Neural crest cell (in vitro differentiated cells): ENCODE measurements at places on chromosomes 11 and 22.

DNA sequence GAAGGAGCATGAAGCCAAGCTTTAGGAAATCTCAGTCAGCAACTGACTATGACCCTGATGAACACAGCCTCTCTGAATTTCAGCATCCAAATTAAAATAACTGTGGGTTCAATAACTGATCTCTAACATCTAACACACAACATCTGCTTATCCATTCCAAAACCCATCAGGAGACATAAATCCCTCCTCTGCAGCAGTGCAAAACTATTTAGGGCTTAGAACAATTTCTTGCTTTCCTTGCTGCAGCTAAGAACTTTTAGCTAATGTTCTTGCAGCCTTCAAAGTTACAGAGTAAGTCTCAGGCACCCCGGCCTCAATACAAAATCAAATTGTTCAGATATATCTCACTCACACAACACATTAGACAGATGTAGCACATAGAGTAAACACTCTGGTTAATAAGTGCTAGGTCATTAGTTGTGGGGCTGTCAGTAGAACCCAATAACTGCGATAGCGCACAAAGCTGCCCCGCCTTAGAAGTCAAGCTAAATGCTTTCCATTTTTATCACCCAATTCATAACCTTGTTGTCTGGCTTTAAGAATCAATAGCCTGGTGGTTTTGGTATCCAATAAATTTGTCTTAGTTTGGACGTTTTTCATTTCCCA lies 139.6 kb downstream of the LARGE1 start:
- no peaks in the 10 kb centered on the region for H3K27me3 ChIP-seq
- H3K27ac ChIP-seq: no peak overlapping the region
- peaks cover 20% of the 10 kb centered on the region for H3K4me1 ChIP-seq
- no peak overlapping the region for H3K4me3 ChIP-seq
- no peaks in the 10 kb centered on the region for H3K36me3 ChIP-seq

DNA sequence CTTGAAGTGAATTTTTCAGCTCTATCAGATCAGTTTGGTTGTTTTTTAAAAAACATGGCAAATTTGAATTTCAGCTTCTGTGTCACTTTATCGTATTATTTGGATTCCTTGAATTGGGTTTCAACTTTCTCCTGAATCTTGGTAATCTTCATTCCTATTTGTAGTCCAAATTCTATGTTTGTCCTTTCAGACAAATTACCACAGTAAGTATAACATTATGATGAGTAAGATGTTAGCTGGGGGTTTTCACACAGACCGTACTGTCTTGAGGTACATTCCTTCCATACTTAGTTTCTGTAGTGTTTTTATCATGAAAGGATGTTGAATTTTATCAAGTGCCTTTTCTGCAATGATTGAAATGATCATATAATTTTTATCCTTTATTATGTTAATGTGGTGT lies 28.0 kb downstream of the OR5B17 start:
- no peak overlapping the region for H3K4me3 ChIP-seq
- DNase-seq: no peak
- H3K36me3 ChIP-seq: no peaks in the 10 kb centered on the region
- H3K27ac ChIP-seq: no peak overlapping the region

- H3K27me3 ChIP-seq: no peaks in the 10 kb centered on the region
- H3K27ac ChIP-seq: no peak overlapping the region
- H3K36me3 ChIP-seq: no peaks in the 10 kb centered on the region
- peak; percentile 23 for DNase-seq
- H3K4me3 ChIP-seq: no peak overlapping the region
These were observed 188.9 kb downstream of the ST3GAL4 start for GRCh38 chr11:126544108-126545056.

- DNase-seq: no peak
- no peak overlapping the region for H3K4me3 ChIP-seq
- H3K27me3 ChIP-seq: no peaks in the 10 kb centered on the region
- no peak overlapping the region for H3K27ac ChIP-seq
These were observed 37.8 kb downstream of the SCN3B start for GRCh38 chr11:123616505-123617198.

- H3K27me3 ChIP-seq: peaks cover 1% of the 10 kb centered on the region
- no peaks in the 10 kb centered on the region for H3K36me3 ChIP-seq
- no peak overlapping the region for H3K27ac ChIP-seq
These were observed 39.0 kb upstream of the KCNQ1OT1 start for GRCh38 chr11:2738551-2739431.

- no peak for DNase-seq
- peaks cover 54% of the 10 kb centered on the region for H3K27me3 ChIP-seq
- no peak overlapping the region for H3K27ac ChIP-seq
- peaks cover 40% of the 10 kb centered on the region for H3K4me1 ChIP-seq
These were observed 651 bp upstream of the FAM83F start for GRCh38 chr22:39994041-39994565.

DNA sequence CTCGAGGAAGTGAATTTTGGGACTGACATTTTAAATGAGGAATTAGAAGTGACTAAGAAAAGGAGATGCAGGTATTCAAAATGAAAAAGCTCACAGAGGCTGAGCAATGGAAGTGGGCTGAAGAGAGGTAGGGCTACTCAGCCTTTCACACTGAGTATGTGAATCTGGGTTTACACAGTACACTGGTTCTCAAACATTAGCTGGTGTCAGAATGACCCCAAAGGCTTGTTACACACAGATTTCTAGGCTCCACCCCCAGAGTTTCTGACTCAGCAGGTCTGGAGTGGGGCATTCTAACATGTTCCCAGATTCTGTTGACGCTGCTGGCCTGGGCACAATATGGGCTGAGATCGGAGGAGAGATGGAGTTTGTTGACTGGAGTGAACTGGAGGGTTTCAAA lies 32.8 kb downstream of the CADM1 start:
- H3K27ac ChIP-seq: no peak overlapping the region
- peaks cover 12% of the 10 kb centered on the region for H3K4me1 ChIP-seq
- DNase-seq: no peak
- H3K4me3 ChIP-seq: no peak overlapping the region
- no peaks in the 10 kb centered on the region for H3K36me3 ChIP-seq

DNA sequence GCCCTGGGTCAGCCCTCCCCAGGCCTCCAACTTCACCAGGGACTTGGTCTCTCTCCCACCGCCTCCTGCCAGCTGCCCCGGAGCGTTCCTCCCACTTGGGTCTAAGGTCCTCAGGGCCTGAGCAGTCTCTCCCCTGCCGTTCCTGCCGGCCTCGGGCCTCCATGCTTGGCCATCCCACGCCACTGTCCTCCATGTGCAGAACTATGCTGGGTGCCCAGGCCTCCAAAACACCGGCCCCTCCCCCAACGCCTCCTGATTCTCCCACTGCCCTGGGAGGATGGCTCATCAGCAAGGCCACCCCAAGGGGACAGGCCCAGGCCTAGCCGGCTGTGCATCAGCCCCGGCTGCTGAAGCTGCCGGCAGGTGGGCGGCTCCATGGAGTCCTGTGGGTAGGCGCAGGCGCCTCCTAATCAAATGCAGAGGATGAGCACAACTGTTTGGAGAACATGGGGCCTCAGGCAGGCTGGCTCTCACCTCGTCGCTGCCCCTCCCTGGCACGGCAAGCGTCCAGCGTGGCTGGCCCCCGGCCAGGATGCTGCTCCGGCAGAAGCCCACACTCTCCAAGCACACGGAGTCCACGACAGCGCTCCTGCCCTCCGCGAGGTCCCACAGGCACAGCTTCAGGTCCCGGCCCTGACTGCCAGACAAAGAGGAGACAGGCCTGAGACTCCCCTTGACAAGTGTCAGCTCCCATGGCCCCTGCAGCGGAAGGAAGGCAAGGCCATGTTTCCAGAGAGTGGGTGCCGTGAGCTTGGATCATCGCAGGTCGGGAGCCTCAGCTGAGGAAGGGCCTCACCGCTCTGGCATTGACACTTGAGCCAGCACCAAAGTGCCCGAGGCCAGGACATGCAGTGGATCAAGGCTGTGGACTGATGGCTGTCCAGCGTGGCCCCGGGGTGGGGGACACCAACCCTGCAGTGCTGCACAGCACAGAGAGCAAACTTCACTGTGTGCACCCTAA lies 42.6 kb downstream of the GNB1L start:
- no peak for DNase-seq
- no peak overlapping the region for H3K4me3 ChIP-seq
- H3K27ac ChIP-seq: no peak overlapping the region
- H3K27me3 ChIP-seq: no peaks in the 10 kb centered on the region
- H3K4me1 ChIP-seq: peaks cover 6% of the 10 kb centered on the region

GRCh38 chr11:19557720-19558140 lies 154.9 kb upstream of the NAV2 start:
- H3K36me3 ChIP-seq: no peaks in the 10 kb centered on the region
- DNase-seq: peak; percentile 89
- H3K27ac ChIP-seq: no peak overlapping the region
- H3K4me3 ChIP-seq: no peak overlapping the region

GRCh38 chr11:104776501-104777170 lies 121.6 kb downstream of the CASP12 start:
- H3K27me3 ChIP-seq: no peaks in the 10 kb centered on the region
- H3K4me3 ChIP-seq: no peak overlapping the region
- H3K4me1 ChIP-seq: peaks cover 10% of the 10 kb centered on the region
- no peaks in the 10 kb centered on the region for H3K36me3 ChIP-seq

DNA sequence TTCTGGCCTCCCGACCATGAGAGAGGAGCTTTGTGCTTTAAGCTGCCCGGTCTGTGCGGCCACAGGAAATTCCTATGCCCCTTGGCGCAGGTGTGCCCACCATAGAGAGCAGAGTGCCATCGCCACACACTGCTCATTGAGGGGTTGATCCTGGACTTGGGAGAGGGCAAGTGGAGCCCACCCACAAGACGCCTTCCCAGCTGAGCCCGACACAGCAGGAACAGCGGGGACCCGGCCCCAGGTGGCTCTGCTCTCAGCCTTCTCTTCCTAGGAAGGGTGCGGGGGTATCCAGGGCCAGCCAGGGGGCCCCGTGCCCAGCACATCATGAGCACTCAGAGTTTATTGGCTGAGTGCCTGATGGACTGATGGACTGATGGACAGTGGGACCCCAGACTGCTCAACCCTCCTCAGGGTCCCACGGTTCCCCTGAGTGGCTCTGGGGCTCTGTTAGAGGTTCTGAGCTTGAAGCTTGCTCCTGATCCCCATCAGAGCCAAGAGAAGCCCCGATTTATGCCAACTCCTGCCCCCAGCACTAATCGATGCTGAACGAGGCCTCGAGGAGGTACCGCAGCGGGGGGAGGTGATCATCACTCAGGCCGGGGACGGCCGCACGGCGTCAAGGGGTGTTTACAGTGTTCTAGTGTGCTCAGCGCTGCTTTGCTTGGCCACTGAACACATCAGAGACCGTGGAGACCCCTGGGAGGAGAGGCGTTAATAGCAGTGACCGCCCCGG lies 13.5 kb upstream of the MRGPRD start:
- peaks cover 18% of the 10 kb centered on the region for H3K27me3 ChIP-seq
- H3K27ac ChIP-seq: peak overlapping the region; percentile 62
- no peaks in the 10 kb centered on the region for H3K4me1 ChIP-seq
- no peak for DNase-seq
